ENCODE measurements at places on chromosomes 11 and 22.

DNA sequence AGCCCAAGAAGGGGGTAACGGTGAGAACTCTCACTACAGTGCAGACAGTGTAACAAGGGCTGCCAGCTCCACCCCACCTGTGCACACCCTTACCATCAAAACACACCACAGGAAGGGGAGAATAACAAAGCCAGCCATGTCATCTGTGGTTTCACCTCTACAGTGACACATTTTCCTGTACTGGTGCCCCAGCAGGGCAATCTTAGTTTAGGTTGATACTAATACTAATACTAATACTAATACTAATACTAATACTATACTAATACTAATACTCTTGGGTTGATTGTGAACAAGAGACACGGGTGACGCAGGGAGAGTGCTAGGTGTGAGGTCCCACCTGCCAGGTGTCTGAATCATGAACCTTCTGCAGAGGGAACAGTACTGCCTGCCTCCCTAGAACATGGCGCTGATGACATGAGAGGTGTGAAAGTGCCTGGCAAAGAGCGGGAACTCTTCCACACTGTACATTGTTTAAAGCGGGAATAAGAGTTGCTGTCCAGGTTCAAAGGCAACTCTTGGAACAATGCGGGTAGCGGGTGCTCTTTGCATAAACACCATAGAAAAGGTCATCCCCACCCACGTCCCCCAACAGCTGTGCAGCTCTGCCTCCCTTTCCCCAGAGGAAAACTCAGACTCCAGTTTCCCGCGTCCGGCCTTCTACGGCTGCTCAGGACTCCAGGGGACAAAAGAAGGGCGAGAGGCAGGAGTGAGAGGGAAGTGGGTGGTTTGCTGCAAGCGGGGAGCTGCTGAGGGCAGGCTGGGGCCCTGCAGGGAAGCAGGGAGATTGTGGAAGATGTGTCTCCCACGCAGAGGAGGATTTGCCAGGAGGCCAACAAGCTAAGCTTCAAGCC, 25.0 kb upstream of the TMPRSS4 start:
- DNase-seq = no peak

GRCh38 chr22:39149915-39150847, 2.3 kb downstream of the CBX7 start:
- DNase-seq = no peak

GRCh38 chr11:108206171-108206570, 16.3 kb downstream of the NPAT start:
- no peak for DNase-seq

DNA sequence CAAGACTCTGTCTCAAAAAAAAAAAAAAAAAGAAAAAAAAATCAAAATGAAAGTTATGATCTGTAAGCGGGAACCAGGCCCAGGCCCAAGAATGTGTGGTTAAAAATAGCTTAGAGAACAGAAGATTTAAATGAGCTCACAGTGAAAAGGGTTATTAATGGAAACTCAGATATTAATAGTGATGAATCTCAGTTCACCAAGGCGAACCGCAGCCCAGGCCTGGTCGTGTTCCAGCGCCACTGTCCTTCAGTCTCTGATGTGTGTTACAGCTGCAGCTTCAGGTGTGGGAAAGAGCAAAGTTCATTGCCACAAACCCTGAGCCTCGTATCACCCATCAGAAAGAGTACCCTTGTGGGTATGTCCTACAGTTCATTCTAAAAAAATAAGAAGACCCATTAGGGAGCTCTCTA, 107.1 kb downstream of the GAB2 start:
- peak; percentile 16 for DNase-seq

GRCh38 chr22:36371920-36372319, 15.8 kb downstream of the MYH9 start:
- DNase-seq = no peak

DNA sequence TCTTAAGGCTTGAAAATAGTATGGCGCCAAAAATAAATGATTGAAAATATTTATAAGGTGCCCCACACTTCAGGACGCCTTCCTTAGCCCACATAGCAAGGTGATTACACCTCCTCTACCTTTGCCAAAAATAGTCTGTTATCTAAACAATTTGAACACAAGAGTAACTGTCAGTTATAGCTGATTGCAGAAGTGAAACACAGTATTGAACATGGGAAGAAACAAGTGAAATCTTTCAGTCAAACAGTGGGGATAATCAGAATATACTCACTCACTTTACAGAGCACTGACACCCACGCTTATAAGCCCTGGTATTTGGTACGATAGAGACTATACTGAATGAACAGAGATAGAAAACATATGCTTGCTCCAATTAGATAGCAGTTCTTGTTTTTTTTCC, 203.1 kb downstream of the RAB38 start:
- no peak for DNase-seq

DNA sequence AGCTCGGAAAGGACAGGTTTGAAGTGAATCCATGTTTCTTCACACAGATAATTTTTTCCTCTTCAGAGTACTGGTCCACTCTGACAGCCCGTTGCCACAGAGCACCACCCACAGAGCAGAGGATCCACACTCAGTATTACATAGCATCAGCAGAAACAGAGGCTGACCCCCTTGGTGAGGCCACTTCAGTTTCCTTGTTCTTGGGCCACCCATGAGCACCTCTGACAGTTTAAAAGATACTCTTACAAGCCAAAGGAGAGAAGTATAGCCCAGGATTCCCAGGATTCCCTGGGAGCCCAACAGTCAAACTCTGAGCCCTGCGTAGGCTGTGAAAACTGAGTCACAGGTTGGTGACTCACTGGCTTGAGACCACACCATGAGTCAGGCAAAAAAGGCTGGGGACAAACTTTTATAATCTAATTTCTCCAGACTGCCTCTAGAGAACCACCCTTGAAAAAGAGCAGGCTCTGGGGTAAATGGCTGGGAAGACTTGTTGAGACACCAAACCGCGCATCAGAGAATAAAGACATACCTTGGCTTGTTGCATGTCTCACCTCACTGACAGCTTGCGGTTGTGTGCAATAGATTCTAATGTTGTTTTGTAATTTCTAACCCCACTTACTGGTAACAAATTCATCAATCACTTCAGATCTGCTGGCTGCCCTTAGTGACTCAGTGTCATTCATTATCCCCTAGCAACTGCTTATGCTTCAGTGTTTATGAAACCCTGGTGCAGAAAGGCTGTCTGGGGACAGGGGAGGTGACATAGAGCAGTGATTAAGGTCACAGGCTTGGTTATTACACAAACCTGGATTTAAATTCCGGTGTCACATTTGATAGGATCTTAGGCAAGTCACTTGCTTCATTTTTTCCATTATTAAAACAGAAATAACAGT, 56.9 kb upstream of the PRSS23 start:
- peak; percentile 93 for DNase-seq

GRCh38 chr11:68505596-68505995, 45.0 kb downstream of the PPP6R3 start:
- DNase-seq = no peak

- no peak for DNase-seq
Observed at GRCh38 chr11:70460964-70461363, 62.6 kb downstream of the CTTN start.

- DNase-seq = no peak
Observed at GRCh38 chr11:133697603-133698180, 147.6 kb downstream of the SPATA19 start.
